ENCODE measurements at places on chromosomes 2 and 18. TPM values are rescaled to one million over a fixed set of nuclear protein-coding genes. Genes with fewer than 3 reads are reported as not detected.

Gene POTEC
- total RNA-seq = not detected

Gene DHRS9
- total RNA-seq = 1.1 TPM

Gene SLC4A5
- total RNA-seq = 7.2 TPM

Gene UGT1A10
- total RNA-seq = 3.0 TPM

Gene ERBB4
- total RNA-seq = 10.2 TPM

Gene ELOA2
- not detected for total RNA-seq

Gene LAMA1
- total RNA-seq = 2.7 TPM

Gene REG3G
- not detected for total RNA-seq

Gene CDH7
- total RNA-seq = not detected

Data from ureter (tissue), 1 donor.